ENCODE measurements at places on chromosomes 5 and 9.

DNA sequence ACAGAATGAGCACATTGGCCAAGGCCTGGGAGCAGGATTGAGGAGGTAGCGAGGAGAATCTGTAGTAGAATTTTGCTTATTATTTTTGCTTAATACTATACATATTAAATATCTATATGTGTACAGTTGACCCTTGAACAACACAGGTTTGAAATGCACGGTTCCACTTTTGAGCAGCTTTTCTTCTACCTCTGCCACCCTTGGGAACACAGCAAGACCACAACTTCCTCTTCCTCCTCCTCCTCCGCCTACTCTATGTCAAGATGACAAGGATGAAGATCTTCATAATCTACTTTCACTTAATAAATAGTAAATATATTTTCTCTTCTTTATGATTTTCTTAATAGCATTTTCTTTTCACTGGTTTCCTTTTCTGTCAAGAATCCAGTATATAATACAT, 541.4 kb downstream of the KCTD16 start:
- no peak for DNase-seq

GRCh38 chr5:155626592-155626991, 613.0 kb downstream of the KIF4B start:
- DNase-seq = no peak

GRCh38 chr9:114465906-114466900, 39.1 kb downstream of the WHRN start:
- DNase-seq = no peak

DNA sequence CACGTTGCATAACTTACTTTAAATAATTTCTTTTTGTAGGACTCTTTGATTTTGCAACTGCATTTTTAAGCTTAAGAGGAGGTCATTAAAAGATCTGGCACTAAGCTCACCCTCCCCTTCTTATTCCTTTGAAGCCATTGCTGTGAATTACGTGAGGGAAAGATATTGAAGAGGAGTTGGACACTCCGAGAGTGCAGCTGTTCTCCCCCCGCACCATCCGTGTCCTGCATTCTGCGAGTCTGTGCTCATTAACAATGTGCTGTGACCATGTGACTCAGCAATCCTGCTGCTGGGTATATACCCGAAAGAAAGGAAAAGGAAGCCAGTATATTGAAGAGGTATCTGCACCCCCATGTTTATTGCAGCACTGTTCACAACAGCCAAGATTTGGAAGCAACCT, 40.0 kb downstream of the NXNL2 start:
- DNase-seq = no peak

GRCh38 chr9:90092508-90092907, 487.7 kb downstream of the GADD45G start:
- DNase-seq = no peak

DNA sequence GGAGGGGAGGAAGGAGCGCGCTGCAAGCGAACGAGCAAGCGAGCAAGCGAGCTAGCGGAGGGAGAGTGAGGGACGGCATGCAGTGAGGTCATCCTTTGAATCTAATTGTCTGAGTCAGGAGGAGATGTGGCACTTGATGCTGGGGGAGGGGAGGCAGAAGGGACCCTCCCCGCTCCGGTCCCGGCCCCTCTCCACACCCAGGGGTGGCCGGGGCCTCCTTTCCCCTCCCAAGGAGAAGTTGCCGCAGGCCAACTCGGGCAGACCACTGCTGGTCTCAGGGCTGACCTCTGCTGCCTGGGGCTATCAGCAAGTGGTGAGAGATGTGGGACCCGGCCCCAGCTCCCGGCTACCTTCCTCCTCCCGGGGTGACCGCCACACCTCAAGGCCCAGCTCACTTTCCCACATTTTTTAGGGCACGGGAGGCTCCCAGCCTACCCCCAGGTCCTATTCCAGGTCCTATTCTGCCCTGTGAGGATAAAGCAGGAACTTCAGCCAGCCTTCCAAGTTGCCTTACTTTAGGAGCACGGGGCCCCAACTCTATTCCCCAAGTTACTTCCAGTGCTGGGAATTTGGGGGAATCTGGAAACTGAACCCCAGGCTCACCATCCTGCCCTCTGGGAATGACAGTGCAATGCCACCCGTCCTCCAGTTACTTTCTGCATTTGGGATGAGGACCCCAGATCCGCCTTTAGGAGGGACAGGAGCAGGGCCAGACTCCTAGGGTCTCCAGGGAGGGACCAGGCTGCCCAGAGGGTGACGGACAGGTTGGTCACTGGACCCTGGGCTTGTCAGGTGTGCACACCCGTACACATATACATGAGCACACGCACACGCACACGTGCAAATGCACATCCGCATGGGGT, 11.1 kb downstream of the CNTFR start:
- no peak for DNase-seq

- no peak for DNase-seq
Measured at GRCh38 chr9:133956520-133957076, 35.5 kb downstream of the VAV2 start.

DNA sequence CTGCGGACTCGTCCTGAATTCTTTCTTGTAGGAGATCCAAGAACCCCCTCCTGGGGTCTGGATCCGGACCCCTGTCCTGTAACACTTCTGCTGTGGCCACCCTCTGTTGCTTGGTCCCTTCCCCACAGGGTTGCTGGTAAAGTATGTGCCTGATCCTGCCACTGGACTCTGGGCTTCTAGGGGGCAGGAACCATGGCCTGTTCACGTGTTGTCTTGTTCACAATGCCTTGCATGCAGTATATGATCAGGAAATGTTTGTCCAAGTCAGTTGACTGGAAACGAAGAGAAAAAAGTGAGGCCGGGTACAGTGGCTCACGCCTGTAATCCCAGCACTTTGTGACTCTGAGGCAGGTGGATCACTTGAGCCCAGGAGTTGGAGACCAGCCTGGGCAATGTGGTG, 139.3 kb upstream of the ALDH1B1 start:
- DNase-seq = no peak

- DNase-seq = no peak
Measured at GRCh38 chr9:72827950-72828731, 124.7 kb downstream of the ALDH1A1 start.
